ENCODE measurements at places on chromosomes 16 and 17. TPM values are rescaled to one million over a fixed set of nuclear protein-coding genes. Genes with fewer than 3 reads are reported as not detected.
A peak's percentile ranks its signal among the peaks of the same experiment; 100 is the strongest.

- no peak for DNase-seq
- H3K36me3 ChIP-seq = peaks cover 72% of the 10 kb centered on the region
- peaks cover 19% of the 10 kb centered on the region for H3K4me1 ChIP-seq
These were observed 63.0 kb upstream of the PVALEF start for GRCh38 chr17:81102352-81102751.

GRCh38 chr17:64975318-64976087, 56.2 kb upstream of the LRRC37A3 start:
- H3K27me3 ChIP-seq = no peaks in the 10 kb centered on the region
- H3K4me3 ChIP-seq = peak overlapping the region; percentile 94
- peak; percentile 99 for DNase-seq
- H3K36me3 ChIP-seq = peaks cover 30% of the 10 kb centered on the region

- no peak overlapping the region for H3K4me3 ChIP-seq
- no peak for DNase-seq
- H3K27me3 ChIP-seq = no peaks in the 10 kb centered on the region
- H3K4me1 ChIP-seq = no peaks in the 10 kb centered on the region
These were observed 47.9 kb downstream of the IQCK start for GRCh38 chr16:19765860-19766553.

The GRB2 gene
- 108 TPM for total RNA-seq

DNA sequence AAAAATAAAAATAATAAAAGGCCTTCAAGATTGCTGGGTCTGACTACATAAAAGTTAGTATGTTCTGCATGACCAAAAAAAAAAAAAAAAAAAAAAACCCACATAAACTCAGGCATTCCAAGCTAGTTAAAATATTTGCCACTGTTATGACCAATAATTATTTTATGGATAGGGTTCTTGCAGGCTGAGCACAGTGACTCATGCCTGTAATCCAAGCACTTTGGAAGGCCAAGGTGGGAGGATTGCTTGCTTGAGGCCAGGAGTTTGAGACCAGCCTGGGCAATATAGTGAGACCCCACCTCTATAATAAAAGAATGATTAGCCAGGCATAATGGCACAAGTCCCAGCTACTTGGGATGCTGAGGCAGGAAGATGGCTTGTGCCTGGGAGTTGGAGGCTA, 8.1 kb downstream of the SCNN1B start:
- H3K4me1 ChIP-seq = no peaks in the 10 kb centered on the region
- H3K36me3 ChIP-seq = no peaks in the 10 kb centered on the region
- no peak overlapping the region for H3K27ac ChIP-seq
- no peaks in the 10 kb centered on the region for H3K27me3 ChIP-seq

GRCh38 chr17:8131844-8132441, 8.0 kb upstream of the HES7 start:
- no peak overlapping the region for H3K4me3 ChIP-seq
- H3K4me1 ChIP-seq = peaks cover 6% of the 10 kb centered on the region
- no peaks in the 10 kb centered on the region for H3K27me3 ChIP-seq
- H3K36me3 ChIP-seq = no peaks in the 10 kb centered on the region

The CDH3 gene
- not detected for total RNA-seq

Measured in esophagus muscularis mucosa (tissue), 4 donors.